ENCODE measurements at places on chromosomes 2 and 18. TPM values are rescaled to one million over a fixed set of nuclear protein-coding genes. Genes with fewer than 3 reads are reported as not detected.

MAL gene
- 206 TPM for total RNA-seq

PDIA6 gene
- 131 TPM for total RNA-seq

SP100 gene
- total RNA-seq, result 309 TPM

SPATA3 gene
- total RNA-seq, result 0.29 TPM

CABYR gene
- 1.1 TPM for total RNA-seq

RAB10 gene
- 115 TPM for total RNA-seq
